ENCODE measurements at places on chromosomes 3 and 15.

DNA sequence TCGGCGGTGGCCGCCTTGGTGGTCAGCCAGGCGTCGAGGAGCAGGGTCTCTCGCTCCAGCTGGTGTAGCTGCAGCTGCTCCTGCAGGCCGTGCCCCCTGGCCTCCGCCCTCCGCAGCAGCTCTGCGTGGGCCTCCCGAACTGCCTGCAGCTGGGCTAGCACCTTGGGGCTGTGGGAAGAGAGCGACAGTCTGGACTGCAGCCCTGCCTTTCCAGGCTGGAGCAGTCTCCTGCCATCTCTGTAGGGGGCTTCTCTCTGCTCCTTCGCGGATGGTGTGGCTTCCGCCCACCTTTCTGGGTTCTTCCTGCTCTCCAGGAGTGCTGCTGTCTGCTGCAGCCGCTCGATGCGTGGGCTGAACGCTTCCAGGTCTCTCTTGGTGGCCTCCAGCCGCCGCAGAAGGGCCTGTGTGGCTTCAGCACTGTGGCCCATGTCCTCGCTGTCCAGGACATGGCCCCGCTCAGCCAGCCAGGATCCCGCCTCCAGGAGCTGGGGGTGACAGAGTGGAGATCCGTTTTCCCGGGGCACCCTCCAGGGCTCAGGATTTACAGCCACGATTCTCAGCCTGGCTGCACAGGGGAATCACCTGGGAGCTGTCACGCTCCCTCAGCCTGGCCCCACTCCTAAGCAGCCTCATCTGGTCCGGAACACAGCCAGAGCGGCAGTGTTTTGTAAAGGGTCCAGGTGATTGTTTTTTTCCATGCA is 16.8 kb downstream of the PLA2G4B start:
- no peak for DNase-seq

DNA sequence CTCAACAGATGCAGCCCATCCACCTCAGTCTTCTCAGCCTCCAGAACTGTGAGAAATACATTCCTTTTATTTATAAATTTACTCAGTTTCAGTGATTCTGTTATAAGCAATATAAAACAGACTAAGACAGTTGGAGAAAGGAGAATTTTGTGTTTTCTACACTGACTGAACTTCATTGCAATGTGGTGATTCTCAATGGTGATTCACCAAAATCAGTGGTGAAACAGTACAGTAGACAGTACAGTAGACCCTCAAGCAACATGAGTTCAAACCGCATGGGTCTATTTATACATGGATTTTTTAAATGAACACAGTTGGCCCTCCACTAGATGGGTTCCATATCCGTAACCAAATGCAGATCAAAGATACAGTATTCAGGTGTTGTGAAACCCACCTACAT is 403.1 kb upstream of the TGFBR2 start:
- DNase-seq = no peak

DNA sequence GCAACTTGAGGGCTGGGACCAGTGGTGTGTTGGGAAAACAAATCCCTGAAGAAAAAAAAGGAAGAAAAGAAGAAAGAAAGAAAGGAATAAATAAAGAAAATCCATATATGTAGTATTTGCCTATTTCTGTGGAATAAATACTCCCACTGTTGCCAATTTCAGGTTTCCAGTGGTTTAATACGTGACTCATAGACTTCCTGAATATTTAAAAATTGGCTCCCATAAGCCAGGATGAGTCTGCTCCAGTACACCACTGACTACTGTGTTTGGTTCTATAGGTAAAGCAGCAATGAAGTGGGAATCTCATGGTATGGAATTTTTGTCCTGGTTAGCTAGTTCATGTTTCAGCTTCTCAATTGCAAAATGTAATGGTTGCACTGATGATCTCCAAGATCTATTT is 31.6 kb downstream of the PYDC2 start:
- DNase-seq = no peak

GRCh38 chr3:53230041-53230621 is 25.7 kb downstream of the TKT start:
- DNase-seq = no peak

DNA sequence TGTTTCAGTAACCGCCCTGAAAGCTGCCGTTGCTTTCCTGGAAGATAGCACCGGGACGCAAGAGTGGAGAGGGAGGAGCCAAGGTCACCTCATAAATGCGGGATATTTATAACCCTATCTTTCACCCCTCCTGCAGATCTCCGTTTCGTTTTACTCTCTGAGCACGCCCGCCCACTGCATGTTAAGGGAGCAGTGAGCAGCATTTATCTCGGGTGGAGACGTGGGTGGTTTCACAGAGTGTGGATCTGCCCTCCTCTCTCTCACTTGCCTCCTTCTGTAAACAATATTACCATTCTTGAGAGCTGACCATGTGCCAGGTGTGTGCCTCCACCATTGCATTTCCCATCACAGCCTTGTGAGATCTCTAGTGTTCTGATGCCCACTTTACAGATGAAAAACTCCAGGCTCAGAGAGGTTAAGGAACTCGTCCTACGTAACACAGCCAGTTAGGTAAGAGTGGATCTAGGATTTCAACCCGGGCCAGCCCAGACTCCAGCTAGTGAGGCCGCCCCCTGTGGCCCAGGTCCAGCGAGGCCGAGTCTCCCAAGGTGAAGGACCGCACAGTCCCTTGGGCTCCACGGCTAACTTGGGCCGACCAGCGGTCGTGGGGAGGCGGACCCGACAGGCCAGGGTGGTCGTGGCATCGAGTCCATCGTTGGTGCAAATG is 16.9 kb upstream of the SEMA4B start:
- DNase-seq = peak; percentile 30

GRCh38 chr3:63644212-63644797 is 8.2 kb upstream of the SNTN start:
- no peak for DNase-seq

DNA sequence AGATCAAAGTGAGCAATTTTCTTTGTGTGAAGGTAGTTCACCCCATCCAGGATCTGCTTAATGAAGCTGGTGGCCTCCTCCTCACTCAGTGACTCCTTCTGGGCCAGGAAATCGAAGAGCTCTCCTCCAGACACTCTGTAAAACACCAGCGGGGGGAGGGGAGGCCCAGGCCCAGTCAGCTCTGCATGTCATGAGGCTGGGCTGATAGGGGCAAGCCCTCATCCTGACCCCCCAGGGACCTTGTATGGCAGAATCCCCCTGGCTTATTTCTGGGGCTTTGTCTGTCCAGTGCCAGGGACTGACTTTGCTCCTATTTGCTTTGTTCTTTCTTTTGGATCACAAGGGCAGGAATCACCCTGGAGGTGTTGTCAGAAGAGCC is 74.9 kb downstream of the DAPK2 start:
- DNase-seq = peak; percentile 51

DNA sequence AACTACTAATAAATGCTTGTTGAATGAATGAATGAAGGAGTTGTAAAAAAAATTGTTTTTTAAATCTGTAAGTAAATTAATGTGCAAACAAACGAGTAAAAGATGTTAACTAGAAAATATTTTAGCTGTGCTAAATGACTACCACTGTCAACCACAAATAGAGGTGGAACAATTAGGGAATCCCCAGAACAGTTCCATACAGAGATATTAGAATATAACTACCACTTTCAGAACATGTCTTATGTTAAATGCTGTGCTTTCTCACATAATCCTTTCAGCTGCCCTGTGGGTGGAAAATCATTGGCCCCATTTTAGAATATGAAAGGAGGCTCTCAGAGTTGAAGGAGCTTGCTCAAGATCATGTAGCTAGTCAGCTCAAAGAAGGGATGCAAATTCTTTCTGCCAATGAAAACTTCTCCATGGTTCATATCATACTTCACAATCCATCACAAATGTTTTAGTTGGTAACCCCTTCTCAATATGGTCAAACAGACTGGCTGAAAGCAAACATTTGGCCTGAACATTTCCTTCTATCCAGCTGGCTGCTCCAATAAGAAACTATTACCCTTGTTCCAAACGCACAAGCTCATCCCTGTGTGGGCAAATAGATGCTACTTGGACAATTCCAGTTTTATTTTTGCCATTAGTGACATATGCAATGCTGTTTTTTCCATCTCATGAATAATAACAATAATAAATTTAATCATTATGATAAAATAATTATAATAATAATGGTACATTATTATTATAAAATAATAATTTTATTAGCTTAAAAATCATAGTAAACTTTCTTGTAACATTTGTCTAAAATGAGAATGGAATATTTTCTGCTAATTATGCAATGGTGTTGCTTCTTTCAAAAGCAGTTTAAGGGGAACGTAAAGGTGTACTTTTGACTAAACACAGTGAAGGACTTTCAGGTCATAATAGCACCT is 290.4 kb upstream of the STT3B start:
- DNase-seq = no peak

GRCh38 chr15:50256188-50257041 is 9.1 kb downstream of the HDC start:
- no peak for DNase-seq

DNA sequence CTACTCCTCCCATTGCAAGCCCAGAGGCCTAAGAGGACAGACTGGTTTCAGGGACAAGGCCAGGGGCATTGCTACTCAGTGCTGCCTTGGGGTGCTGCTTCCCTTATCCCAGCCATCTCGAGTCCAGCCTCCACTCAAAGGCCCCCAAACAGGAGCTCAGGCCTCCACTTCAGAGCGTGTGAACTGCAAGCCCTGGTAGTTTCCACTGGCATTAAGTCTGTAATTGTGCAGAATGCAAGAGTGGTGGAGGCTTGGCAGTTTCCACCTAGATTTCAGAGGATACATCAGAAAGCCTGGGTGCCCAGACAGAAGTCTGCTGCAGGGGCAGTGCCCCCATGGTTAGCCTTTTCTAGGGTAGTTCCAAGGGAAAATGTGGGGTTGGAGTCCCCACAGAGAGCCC is 192.8 kb upstream of the ST8SIA2 start:
- DNase-seq = no peak

DNA sequence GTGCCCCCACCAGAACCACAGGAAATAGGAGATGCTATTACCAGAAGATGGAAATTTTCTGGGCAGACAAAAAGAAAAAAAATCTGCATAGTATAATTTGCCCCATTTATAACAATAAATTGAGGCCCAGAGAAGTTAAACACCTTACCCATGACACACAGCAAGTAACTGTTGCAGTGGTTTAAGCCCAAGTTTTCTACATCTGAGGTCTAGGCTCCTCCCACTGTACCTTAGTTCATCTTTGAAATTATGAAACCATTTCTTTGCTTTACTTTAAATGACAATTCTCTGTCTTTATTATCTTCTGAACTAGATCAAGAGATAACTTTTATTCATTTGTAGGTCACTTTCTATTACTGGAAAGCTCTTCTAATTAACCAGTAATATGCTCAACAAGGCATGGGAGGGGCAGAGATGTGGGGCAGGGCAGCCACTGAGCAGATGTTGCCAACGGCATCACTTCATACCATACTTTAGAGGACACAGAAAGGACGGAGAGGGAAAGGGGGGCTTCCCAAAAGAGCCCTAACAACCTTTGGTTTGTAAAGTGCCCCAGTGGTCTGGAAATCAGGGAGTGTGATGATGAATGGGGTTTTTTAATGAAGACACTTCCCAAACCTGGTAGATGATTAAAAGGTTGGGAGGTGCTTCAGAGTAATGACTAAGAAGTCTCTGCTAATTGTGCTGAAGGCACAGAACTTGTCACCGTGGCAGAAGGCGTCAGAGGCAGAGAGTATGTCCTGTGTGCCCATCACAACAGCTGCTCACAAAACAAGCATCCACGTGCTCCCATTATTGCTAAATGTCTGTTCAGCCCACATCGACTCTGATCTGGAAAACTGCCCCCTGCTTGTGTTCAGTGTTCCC is 342.5 kb downstream of the SHQ1 start:
- DNase-seq = no peak

GRCh38 chr3:193998123-193998448 is 137.9 kb upstream of the HES1 start:
- DNase-seq = no peak

DNA sequence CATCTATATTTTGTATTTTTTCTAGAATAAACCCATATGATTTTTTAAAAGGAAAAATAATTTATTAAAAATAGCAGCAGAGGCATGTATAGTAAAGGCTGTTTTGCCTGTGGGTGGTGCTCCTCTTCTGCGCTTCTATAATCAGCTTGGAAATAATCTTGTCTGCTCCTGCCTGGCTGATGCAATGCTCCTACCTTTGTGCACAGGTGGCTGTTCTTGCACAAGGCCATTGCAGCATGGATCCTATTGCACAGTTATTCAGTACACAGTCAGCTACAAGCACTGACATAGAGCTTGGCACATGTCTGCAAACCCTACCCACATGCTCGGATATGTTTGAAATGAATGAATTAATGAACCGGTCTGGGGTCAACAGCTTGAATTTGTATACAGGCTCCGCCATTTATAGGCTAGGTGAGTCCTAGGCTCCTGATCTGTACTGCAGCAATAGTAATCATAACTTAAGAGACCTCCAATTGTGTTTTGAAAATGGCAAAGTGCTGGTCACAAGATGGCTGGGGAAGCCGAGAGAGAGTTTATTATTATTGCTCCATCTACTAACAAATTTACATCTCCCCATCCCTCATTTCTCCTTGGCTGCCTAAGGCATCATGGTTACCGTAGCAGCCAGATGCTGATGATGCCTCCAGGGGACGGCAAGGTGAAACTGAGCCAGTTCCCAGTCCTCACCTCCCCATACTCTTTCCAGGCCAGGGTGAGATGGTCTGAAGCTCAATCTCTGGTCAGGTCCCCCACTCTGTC is 532 bp upstream of the RTP1 start:
- DNase-seq = no peak

DNA sequence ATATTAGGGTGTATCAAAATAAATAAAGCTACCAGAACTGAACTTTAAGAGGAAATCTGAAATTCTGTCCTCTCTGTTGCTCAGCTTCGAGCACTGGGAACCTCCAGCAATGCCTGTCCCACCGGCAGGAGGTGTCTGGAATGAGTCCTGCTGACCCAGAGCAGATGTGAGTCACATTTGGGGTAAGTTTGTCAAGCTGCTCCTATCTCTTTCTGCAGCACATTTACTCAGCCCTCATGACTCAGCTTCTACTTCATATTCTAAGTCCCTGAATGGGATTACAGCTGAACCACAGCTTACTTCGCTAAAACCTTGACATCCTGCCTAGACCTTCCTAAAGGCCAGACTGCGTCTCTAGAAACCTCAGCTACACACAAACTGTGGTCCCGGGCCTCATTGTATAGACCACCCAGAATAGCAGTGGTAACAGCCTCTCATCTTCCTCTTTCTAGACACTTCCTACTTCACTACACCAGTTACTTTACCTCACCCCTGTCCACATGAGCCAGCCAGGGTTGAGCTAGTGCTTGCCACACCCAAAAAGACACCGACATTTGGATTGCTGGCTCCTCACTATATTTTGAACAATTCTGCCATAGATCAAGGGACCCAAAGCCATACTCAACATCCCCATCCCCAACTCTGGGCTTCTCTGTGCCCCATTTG is 109.6 kb upstream of the TMCO5A start:
- no peak for DNase-seq

GRCh38 chr3:133459400-133459799 is 59.5 kb downstream of the BFSP2 start:
- no peak for DNase-seq

- no peak for DNase-seq
Observed at GRCh38 chr3:194946091-194946490, 260.4 kb downstream of the FAM43A start.

All from stimulated activated CD4-positive, alpha-beta T cell treated with anti-CD3 and anti-CD28 coated beads, Interleukin-2, amount 100 ng/mL, for 48 hours (primary cell).